ENCODE measurements at places on chromosomes 5 and 9.

DNA sequence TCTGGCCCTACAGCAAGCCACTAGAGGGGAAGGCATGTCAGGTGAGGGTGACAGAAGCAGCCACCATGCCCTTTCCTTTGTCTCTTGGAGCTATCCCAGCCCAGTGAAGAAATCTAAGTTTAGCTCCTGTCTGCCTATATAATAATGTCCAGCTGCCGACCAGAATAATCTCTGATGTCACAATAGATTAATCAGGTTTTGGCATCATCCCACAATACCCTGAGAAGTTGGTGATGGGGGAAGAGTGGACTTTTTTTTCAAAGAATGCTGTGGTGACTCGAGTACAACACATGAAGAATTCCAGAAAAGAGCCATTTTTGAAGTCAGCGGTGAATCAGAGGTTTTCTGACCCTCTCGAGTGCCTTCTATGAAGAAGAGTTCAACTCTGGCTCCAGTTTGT, 1.7 kb upstream of the TSLP start:
- no peak for DNase-seq

GRCh38 chr9:134193912-134194535, 29.7 kb upstream of the RNU6ATAC start:
- no peak for DNase-seq

GRCh38 chr9:25830381-25830780, 152.1 kb upstream of the TUSC1 start:
- no peak for DNase-seq

GRCh38 chr5:92956886-92957285, 624.1 kb downstream of the NR2F1-AS1 start:
- DNase-seq, result no peak

- no peak for DNase-seq
Measured at GRCh38 chr5:179758955-179759354, 26.3 kb downstream of the MAML1 start.
